Left cardiac atrium (tissue), 4 donors: ENCODE measurements at places on chromosomes 1 and 21. TPM values are rescaled to one million over a fixed set of nuclear protein-coding genes. Genes with fewer than 3 reads are reported as not detected.

The KIAA1614 gene
- total RNA-seq, result 9.3 TPM

The KRTAP21-2 gene
- total RNA-seq, result not detected

The CR1L gene
- not detected for total RNA-seq

The HCN3 gene
- 0.76 TPM for total RNA-seq

The C1orf185 gene
- total RNA-seq, result not detected

The DDX20 gene
- total RNA-seq, result 7.8 TPM

The COL11A1 gene
- not detected for total RNA-seq

The FNDC7 gene
- total RNA-seq, result not detected

The SLC9C2 gene
- total RNA-seq, result 0.71 TPM

The ANGPTL3 gene
- not detected for total RNA-seq

The NHLH1 gene
- not detected for total RNA-seq

The APP gene
- total RNA-seq, result 385 TPM

The MPL gene
- total RNA-seq, result 0.65 TPM

The OR2C3 gene
- total RNA-seq, result not detected

The C8B gene
- total RNA-seq, result not detected

The RGSL1 gene
- not detected for total RNA-seq

The C1QB gene
- total RNA-seq, result 133 TPM

The S100A7 gene
- not detected for total RNA-seq

The FHAD1 gene
- total RNA-seq, result 0.47 TPM

The DISP3 gene
- total RNA-seq, result 0.05 TPM

The CTTNBP2NL gene
- total RNA-seq, result 24.3 TPM

The C1QA gene
- 254 TPM for total RNA-seq

The NUDT4B gene
- total RNA-seq, result not detected

The NAXE gene
- 91.6 TPM for total RNA-seq

The FCMR gene
- 4.5 TPM for total RNA-seq

The EVI5 gene
- 42.6 TPM for total RNA-seq

The THEMIS2 gene
- total RNA-seq, result 12.0 TPM

The LCE3E gene
- not detected for total RNA-seq

The IFI6 gene
- 143 TPM for total RNA-seq

The CD1B gene
- not detected for total RNA-seq

The KRTAP7-1 gene
- total RNA-seq, result not detected

The KCNJ6 gene
- total RNA-seq, result not detected

The TMEM125 gene
- 0.41 TPM for total RNA-seq

The GIPC2 gene
- total RNA-seq, result 3.1 TPM

The ELAVL4 gene
- 1.0 TPM for total RNA-seq

The DYNLT5 gene
- total RNA-seq, result 3.2 TPM

The ERRFI1 gene
- 19.0 TPM for total RNA-seq

The DCST1 gene
- total RNA-seq, result not detected

The SHISAL2A gene
- not detected for total RNA-seq

The NAV1 gene
- 20.7 TPM for total RNA-seq

The KPRP gene
- total RNA-seq, result not detected

The PRR9 gene
- total RNA-seq, result not detected

The NTMT2 gene
- 0.73 TPM for total RNA-seq

The FAM167B gene
- total RNA-seq, result 9.8 TPM

The ADAMTS1 gene
- 139 TPM for total RNA-seq

The S100A7A gene
- total RNA-seq, result not detected

The CD1E gene
- not detected for total RNA-seq

The MNDA gene
- total RNA-seq, result 9.5 TPM

The LRRC71 gene
- total RNA-seq, result not detected

The KRTAP19-8 gene
- not detected for total RNA-seq

The KRTAP22-1 gene
- total RNA-seq, result not detected
